ENCODE measurements at places on chromosomes 5 and 9.

DNA sequence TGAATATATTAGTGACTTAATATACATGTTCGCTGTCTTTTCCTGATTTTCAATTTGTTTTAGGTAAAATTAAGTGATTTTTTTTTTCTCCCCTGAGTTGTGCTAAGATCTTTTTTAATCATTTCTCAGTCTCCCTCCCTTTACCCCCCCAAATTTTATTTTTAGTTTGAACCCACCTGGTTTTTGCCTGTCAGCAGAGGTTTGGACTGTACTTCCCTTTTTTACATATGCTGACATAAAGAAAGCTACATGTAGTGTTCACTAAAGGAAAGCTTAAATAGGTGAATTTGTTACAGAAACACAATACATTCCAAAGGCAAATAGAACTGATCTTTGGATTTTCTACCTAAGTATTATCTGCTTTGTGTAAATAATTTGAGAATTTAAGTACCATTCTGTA, 82.2 kb downstream of the IPO11 start:
- no peak for DNase-seq

GRCh38 chr5:149485655-149486615, 65.3 kb downstream of the CSNK1A1 start:
- DNase-seq = no peak

- DNase-seq = no peak
Measured at GRCh38 chr5:147586221-147586620, 76.4 kb upstream of the DPYSL3 start.

- no peak for DNase-seq
Measured at GRCh38 chr5:169048181-169049125, 252.5 kb downstream of the SLIT3 start.

GRCh38 chr5:81290146-81290545, 11.2 kb upstream of the ZCCHC9 start:
- DNase-seq = no peak

GRCh38 chr9:112757282-112757883, 6.8 kb downstream of the SNX30 start:
- no peak for DNase-seq

GRCh38 chr9:91071184-91071990, 269.8 kb downstream of the SYK start:
- no peak for DNase-seq

DNA sequence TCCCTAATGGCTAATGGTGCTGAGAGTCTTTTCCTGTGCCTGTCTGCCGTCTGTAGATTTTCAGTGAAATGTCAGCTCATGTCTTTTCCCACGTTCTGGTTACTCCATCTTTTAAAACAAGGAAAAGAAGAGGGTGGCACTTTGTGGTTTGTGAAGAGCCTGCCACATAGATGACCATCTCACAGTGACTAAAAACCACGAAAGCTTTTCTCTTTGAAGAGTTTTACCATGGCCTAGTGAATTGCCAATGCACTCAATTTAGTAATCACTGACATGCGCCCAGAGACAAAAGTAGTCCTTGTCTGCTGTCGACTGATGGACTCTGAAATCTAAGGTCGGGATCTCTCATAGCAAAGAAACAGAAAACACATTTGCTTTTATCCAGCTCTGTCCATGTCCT, 50.4 kb downstream of the SPATA31C2 start:
- no peak for DNase-seq

DNA sequence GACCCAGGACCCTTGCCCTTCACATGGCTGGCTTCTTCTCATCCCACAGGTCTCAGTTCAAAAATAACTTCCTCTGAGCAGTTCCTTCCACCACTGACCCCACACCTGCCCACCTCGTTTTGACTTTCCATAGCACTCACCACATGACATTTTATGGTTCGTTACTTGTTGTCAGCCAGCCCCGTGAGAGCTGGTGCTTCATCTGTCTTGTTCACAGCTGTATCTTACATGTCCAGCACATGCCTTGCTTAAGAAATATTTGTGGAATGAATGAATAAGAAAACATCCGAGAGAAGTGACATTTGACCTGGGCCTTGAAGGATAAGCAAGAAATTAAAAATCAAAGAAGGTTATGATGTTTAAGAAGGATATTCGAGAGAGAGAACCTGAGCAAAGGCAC, 193.9 kb downstream of the RFK start:
- no peak for DNase-seq

DNA sequence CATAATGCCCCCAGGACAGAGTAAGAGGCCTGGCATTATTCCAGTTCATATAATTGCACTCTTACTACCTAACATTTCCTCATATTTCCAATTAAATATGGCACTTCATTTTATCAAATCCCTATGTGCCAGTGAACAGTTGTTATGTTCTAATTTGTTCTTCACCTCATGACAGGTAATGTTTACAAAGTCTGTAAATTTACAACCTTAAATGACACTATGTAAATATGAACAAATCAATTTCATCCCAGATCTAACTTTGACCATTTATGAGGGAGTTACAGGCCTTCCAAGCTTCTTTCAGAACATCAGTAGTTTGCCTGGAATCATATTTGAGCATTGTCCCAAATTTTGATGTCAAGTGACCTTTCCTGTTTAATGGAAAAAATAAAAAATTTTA, 592.6 kb upstream of the CDH6 start:
- DNase-seq = no peak

- no peak for DNase-seq
Measured at GRCh38 chr5:59209758-59210359, 627.0 kb downstream of the RAB3C start.

DNA sequence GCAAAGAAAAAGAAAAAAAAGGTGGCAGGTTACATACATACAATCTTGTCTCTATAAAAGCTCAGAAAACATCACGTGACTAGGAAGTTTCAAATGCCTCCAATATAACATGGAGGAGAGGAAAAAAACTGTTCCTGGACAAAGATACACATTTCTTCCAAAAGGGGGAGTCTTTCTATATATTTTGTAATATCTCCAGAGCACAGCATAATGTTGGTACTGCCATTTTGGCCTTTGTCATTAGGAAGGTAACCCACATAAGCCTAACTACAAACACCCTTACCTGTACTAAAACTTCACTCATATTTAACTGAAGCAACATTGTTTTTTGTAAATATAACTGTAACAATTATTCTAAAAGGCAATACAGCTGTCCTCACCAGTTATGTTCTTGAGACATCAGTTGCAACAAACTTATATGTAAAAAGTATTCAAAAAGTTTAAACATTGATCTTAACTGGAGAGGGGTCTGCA, 1.2 kb upstream of the BTF3 start:
- no peak for DNase-seq

GRCh38 chr5:105630803-105631202, 2039.9 kb downstream of the EFNA5 start:
- DNase-seq = no peak

DNA sequence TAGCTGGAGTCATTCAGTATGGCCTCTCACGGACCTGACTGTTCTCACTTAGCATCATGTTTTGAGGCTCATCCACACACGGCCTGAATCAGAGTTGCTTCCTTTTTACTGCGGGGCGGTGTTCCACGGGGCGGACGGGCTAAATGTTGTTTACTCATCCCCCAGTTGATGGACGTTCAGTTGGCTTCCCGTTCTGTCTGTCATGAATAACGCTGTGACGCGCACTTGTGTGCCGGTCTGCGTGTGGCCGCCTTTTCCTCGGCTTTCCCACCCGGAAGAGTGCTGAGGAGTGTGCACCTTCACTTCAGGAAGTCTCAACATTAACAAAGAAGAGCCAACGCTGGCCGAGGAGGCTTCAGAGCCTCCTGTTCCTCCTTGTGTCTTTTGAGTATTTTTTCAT, 39.0 kb upstream of the IRX4 start:
- no peak for DNase-seq

- DNase-seq = no peak
Measured at GRCh38 chr5:37553720-37554404, 174.7 kb downstream of the WDR70 start.

GRCh38 chr5:35830587-35830986, 26.1 kb upstream of the IL7R start:
- DNase-seq = no peak

GRCh38 chr9:137286975-137287383, 9.5 kb downstream of the TOR4A start:
- DNase-seq = no peak

GRCh38 chr5:77946381-77947040, 170.4 kb upstream of the TBCA start:
- no peak for DNase-seq

DNA sequence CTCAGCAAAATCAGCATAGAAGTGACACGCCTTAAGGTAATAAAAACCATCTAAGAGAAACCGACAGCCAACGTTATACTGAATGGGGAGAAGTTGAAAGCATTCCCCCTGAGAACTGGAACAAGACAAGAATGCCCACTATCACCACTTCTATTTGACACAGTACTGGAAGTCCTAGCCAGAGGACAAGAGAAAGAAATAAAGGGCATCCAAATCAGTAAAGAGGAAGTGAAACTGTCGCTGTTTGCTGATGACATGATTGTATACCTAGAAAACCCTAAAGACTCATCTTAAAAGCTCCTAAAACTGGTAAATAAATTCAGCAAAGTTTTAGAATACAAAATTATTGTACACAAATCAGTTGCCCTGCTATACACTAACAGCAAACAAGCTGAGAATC, 393.3 kb downstream of the KIF4B start:
- DNase-seq = no peak

- DNase-seq = no peak
Measured at GRCh38 chr5:35172533-35172932, 57.8 kb downstream of the PRLR start.

DNA sequence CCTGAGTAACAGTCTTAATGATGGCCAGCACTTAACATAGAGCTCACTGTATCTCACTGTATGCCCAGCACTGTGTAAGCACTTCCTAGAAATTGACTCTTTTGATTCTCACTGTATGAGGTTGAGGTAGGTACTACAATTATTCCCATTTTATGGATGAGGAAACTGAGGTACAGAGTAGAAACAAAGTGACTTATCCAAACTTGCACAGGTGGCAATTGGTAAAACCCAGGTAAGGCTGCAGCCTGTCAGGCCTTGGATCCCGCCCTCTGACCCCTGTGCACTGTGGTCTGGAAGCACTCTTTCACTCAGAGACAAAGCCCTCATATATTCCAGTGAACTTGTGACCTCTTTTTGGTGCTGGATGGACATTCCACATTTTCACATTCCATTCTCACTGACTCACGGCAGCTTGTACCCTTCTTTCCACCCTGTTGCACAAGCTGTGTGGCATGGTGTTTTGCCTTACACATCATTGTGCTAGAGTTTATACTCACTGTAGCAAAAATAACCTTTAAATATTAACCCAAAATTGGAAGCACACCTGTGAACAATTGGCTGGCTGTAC, 21.7 kb downstream of the ANKRD55 start:
- DNase-seq = no peak

DNA sequence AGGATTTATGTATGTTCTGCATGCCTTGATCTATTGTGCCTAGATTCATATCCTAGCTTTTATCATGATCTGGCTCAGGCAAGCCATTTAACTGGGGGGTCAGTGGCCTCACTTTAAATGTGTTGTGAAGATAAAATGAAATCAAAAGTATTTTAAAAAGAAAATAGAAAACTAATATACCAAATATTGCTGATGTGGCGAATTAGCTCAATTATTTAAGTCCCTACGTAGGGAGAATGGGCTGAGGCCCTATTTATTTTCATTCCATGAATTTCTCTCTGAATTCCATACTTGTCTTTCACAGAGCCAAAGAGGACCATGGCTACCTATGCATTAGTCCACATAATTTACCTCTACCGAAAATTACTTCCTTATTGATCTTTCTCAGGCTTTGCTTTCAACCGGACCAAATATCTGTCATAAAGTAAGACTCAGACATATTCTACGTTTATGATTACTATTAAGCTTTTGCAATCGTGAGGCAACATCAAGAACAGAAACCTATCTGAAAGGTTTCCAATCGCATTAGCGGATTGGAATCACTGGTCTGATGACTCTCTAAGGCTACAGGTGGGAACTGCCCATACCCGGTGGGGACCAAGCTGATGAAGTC, 1.7 kb downstream of the MBLAC2 start:
- no peak for DNase-seq

GRCh38 chr5:101605700-101606099, 690.4 kb downstream of the SLCO4C1 start:
- DNase-seq = no peak

DNA sequence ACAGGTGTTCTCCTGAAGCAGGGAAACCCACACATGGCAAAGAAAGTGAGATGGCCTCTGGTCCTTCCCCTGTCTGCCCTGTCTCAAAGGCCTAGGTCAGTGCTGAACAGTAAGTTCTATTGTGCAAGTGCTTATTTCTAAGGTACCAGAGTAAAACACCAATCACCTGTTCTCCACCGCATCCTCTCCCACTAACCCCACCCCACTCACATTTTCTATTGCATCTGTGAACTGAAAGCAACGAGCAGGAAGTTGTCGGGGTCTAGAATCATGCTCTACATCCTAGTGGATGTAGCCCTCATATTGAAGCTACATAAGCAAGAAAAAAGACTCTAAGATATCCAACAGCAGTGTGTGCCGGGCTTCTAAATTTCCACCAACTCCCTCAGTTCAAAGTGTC, 265.9 kb downstream of the ENC1 start:
- no peak for DNase-seq

DNA sequence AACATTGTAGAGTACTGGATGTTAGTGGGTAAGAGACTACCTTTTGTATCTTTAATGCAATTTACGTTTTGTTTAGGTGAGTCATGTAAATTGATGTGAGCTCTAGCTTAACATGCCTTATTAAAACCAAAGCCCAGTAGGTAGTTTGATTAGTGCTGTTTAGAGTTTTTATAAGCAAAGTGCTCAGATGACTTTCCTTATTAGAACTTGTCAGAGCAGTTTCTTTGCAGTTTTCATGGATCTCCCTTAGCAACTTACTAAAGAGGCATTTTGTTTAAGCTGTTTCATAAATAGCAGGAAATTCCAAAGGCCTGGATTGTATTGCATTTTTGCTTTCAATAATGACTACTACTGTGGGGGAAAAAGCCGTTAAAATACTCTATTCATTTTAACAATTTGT, 14.5 kb downstream of the ZSWIM6 start:
- no peak for DNase-seq

- no peak for DNase-seq
Measured at GRCh38 chr5:2371419-2371710, 380.1 kb downstream of the IRX2 start.

DNA sequence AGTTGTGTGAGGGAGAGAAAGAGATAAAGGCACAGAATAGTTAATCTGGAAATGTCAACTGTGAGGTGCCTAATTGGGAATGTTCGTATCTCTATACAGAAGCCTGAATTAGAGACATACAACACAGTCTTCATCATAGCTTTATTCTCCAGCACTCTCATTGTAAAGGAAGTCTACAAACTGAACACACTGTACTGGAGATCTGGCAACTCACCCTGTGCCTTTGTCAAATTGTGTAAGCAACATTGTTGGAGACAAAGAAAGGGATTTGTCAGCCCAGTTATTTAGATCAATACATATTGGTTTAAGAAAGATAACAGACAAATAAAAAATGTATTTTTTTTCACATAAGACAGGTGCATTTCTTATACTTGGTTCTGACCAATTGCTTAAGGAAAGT, 832.9 kb upstream of the DMAC1 start:
- DNase-seq = no peak

- no peak for DNase-seq
Measured at GRCh38 chr5:310516-310915, 11.0 kb upstream of the AHRR start.

GRCh38 chr9:136143215-136144001, 24.7 kb upstream of the TMEM250 start:
- DNase-seq = no peak

GRCh38 chr5:154316223-154316935, 125.8 kb downstream of the GALNT10 start:
- DNase-seq = no peak

- DNase-seq = no peak
Measured at GRCh38 chr9:127018935-127019334, 103.5 kb downstream of the ANGPTL2 start.

Data from stimulated activated CD4-positive, alpha-beta T cell treated with anti-CD3 and anti-CD28 coated beads, Interleukin-15, amount 100 ng/mL, for 1 hour (primary cell).